Stimulated activated CD8-positive, alpha-beta memory T cell treated with anti-CD3 and anti-CD28 coated beads, Interleukin-7, amount 100 ng/mL, for 4 hours (primary cell): ENCODE measurements at places on chromosomes 5 and 9.

DNA sequence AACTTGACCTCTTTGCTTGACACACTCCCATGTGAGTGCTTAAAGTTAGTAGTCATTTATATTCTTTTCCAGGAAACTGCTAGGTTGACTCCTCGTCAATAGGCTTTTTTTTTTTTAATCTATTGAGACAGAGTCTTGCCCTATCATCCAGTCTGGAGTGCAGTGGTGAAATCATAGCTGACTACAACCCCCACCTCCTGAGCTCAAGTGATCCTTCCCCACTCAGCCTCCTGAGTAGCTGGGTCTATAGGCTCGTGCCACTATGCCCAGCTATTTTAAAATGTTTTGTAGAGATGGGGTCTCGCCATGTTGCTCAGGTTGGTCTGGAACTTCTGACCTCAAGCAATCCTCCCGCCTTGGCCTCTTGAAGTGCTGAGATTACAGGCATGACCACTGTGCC, 34.9 kb downstream of the DMRT1 start:
- no peak for DNase-seq

DNA sequence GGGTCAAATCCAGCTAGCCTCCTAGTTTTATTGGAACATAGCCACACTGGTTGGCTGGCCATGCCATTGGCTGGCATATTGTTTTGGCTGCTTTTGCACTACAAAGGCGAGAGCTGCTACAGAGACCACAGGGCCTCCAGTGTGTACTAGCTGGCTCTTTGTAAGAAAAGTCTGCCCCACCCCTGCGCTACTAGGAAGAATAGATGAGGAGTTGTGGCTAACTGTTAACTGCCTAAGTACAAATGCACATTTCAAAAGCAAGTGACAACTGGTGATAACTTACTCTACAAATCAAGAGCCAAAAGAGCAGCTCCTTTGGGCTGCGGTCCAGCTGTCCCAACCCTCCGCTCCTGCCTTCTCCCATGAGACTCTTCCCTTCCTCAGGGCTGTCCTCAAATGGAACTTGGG, 63.9 kb downstream of the SERINC5 start:
- no peak for DNase-seq

DNA sequence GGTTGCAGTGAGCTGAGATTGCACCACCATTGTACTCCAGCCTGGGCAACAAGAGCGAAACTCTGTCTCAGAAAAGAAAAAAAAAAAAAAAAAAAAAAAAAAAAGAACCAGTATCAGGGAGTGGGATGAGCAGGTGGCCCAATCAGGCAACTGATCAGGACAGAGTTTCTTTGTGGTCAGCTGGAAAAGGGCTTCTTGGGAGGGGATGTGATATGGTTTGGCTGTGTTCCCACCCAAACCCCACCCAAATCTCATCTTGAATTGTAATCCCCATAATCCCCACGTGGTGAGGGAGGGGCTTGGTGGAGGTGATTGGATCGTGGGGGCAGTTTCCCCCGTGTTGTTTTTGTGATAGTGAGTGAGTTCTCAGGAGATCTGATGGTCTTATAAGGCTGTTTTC, 4.7 kb upstream of the GCNT1 start:
- DNase-seq = no peak

DNA sequence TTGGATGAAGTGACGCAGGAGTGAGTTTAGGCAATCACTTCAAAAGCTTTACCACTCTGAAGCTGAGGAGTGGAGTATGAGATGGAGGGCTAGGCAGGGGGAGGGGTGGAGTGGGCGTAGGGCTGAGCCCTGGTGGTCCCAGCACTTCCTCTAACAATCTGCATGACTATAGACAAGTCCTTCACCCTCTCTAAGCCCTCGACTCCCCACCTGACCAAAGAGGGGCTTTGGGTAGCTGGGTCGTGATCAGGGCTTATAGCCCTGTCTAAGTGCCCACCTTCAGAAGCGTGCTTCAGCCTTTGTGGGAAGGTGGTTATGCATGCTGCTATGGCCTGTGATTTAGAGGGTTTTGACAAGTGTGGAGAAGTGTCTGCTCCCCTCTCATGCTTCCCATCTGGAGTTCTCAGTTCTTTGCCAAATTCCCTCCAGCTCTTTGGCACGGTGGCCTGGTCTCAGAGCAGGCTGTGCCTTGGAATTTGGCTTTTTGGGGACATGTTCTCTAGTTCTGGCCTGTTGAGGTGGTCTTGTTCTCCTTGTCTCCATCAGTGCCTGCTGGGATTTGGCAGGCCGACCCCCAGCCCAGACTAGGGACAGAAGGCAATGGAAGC, 53.0 kb downstream of the ACTBL2 start:
- no peak for DNase-seq

GRCh38 chr9:120387257-120388002, 192.5 kb downstream of the CDK5RAP2 start:
- DNase-seq = no peak

DNA sequence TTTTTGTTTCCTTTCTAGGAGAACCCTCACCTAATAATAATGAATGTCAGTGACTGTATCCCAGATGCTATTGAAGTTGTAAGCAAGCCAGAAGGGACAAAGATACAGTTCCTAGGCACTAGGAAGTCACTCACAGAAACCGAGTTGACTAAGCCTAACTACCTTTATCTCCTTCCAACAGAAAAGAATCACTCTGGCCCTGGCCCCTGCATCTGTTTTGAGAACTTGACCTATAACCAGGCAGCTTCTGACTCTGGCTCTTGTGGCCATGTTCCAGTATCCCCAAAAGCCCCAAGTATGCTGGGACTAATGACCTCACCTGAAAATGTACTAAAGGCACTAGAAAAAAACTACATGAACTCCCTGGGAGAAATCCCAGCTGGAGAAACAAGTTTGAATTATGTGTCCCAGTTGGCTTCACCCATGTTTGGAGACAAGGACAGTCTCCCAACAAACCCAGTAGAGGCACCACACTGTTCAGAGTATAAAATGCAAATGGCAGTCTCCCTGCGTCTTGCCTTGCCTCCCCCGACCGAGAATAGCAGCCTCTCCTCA, 87.1 kb downstream of the OSMR start:
- no peak for DNase-seq

DNA sequence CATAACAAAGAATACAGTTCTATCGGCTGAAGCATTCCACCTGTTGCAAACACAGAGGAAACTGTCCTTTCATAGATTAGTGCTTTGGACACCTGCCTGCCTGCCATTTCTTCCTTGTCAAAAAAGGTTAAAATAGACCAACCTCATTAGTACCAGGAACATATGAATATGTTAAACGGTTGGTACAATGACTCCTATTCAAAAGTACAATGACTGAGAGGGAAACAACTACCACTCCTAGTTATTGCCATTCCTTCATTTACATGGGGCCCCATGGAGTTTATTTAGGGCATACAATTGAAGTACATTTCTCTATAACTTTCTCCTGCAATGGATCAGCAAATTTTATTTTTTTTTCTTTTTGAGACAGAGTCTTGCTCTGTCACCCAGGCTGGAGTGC, 77.4 kb upstream of the PIP5K1B start:
- DNase-seq = no peak

- DNase-seq = no peak
These were observed 1.1 kb upstream of the ZSWIM6 start for GRCh38 chr5:61330845-61331406.

DNA sequence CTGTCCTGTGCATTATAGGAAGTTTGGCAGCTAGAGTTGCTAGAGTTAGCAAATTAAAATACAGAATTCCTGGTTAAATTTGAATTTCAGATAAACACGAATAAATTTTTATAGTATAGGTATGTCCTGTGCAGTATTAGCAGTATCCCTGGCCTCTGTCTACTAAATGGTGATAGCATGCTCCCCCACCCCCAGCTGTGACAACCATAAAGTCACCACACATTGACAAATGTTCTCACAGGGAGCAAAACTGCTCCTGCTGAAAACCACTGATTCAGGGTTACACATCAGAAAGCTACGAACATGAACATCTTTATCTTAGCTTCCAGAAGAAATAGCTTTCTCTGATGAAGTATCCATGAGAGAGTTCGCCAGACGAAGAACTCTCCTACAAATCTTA, 91.8 kb upstream of the CCDC112 start:
- no peak for DNase-seq

DNA sequence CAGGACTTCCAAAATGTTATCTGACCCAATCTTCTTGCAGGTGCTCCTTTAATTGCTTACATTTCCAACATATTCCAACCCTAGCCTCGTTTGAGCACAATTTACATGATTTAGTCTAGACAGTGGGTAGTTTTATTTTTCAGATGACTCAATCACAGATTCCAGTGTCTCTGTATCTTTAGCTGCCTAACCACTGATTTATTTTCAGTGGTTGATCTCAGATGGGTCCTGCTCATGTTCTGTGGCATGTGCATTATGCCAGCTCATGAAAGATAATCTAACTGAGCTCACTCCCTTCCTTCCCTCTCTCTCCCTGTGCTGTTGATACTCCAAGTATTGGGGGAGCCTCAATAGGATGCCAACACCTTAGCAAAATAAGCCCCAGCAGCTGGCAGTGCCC, 106.1 kb upstream of the ICE1 start:
- DNase-seq = no peak

DNA sequence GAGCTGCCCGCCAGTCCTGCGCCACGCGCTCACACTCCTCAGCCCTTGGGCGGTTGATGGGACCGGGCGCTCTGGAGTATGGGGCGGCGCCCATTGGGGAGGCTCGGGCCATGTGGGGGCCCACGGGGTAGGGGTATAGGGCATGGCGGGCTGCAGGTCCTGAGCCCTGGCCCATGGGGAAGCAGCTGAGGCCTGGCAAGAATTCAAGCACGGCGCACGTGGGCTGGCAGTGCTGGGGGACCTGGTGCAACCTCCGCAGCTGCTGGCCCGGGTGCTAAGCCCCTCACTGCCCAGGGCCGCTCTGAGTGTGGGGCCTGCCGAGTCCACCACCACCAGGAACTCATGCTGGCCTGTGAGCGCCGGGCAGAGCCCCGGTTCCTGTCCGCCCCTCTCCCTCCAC, 229.6 kb upstream of the ZNF608 start:
- DNase-seq = no peak

- no peak for DNase-seq
These were observed 589.1 kb downstream of the ZNF608 start for GRCh38 chr5:124157320-124157719.

DNA sequence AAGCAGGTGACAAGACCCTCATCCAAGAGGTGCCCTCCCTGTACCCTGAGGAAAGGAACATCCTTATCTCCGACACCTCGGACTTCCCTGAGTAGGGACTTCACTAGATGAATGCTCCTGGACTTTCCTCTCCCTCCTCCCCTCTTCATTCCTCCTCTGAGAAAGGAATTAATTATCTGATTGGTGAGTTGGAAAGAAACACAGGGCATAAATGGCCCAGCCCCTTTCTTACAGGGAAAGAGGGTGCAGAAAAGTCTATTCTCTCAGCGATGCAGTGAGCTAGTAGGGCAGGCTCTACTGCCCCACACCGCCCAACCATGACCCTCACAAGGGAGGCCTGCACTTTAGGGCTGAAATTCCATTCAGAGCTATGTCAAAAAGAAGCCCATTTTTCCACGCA, 87.5 kb downstream of the TTC39B start:
- no peak for DNase-seq

GRCh38 chr5:4079831-4080230, 484.2 kb downstream of the IRX1 start:
- no peak for DNase-seq

DNA sequence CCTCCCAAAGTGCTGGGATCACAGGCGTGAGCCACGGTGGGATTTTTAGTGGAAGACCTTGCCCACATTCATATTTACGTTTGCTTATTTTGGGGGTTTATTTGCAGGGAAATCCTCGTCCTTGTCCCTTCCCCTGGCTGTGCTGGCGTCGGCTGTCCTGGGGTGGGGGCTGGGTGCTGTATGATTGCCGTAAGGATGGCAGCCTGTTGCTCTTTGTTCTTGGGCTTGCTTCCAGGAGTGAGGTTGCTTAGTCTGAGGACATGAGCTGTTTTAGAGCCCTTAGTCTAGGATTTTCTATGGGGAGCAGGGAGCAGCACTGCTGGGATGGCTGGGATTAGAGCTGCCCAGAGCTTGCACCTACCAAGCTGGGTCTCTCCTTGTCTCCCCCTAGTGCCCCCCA, 85.8 kb upstream of the ASS1 start:
- no peak for DNase-seq

- DNase-seq = no peak
These were observed 7.4 kb downstream of the TMOD1 start for GRCh38 chr9:97508852-97509251.

GRCh38 chr5:136114414-136115125, 18.1 kb upstream of the SMAD5 start:
- DNase-seq = no peak

- DNase-seq = no peak
These were observed 20.2 kb downstream of the OCLN start for GRCh38 chr5:69512740-69513260.

DNA sequence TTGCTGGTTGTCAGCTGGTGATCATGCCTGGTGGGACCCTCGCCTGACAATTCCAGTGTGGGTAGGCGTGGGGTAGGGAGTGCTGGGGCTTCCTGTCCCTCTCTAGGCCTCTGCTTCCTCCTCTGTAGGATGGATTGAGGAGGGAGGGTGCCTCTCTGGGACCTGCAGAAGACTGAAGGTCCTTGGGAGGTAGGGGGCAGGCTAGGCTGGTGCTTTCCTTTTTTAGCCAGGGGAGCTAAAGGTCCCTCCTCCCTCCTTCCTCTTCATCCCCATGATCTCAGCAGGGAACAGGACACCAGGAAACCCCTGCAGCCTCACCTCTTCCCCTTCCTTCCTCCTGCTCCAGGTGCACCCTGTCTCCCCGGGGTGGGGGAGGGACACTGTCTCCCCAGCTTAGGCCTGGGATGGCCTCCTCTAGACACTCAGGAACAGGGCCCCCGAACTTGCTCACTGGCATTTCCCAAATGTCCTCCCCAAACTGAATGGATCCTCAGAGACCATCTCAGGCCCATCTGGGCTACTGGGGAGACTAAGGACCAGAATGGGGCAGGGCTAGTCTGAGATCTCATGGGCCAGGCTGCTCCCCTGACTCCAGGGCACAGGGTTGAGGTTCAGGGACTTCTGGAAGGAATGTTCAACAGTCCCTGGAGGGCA, 8.4 kb downstream of the SH2D3C start:
- no peak for DNase-seq

DNA sequence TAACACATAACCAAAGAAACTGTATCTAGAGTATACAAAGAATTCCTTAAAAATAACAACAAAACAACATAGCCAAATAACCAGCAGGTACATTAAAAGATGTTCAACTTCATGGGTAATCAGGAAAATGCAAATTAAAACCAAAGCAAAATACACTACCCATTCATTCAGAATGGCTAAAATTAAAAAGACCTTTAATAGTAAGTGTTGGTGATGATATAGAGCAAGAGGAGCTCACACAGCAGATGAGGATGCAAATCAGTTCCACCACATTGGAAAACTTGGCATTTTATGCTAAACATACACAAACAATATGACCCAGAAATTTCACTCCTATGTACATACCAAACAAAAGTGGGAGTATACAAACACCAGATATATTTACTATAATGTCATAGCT, 97.8 kb downstream of the DENND1A start:
- no peak for DNase-seq

- no peak for DNase-seq
These were observed 56.5 kb upstream of the NKD2 start for GRCh38 chr5:951940-952596.
